ENCODE measurements at places on chromosomes 12 and 14. TPM values are rescaled to one million over a fixed set of nuclear protein-coding genes. Genes with fewer than 3 reads are reported as not detected.

BEGAIN gene
- total RNA-seq = 26.5 TPM

DNA sequence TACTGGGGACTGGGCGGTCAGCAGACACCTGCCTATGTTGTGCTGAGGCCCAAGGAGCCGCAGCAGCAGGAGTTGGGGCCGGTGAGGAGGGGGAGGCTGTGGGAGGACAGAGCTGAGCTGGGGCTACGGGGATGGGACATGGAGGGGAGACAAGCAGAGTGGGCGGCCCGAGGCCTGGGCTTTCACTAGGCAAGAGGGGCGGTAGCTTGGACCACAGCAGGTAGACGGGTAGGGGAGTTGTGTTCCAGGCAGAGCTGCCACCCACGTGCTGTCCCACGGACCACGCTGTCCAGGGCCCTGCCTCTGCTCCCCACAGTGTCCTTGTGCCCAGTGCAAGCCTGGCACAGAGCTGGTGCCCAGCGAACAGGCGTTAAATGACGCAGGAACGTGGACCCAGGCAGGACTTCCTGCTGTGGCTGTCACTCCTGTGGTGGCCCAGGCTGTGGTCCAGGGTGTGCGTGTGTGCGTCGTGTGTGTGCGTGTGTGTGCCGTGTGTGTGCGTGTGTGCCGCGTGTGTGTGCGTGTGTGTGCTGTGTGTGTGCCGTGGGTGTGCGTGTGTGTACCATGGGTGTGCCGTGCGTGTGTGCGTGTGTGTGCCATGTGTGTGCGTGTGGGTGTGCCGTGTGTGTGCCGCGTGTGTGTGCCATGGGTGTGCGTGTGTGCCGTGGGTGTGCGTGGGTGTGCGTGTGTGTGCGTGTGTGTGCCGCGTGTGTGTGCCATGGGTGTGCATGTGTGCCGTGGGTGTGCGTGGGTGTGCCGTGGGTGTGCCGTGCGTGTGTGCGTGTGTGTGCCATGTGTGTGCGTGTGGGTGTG is 6.8 kb downstream of the CEP170B start:
- H3K27me3 ChIP-seq = no peaks in the 10 kb centered on the region
- H3K27ac ChIP-seq = no peak overlapping the region
- H3K4me3 ChIP-seq = no peak overlapping the region
- H3K36me3 ChIP-seq = no peaks in the 10 kb centered on the region
- no peaks in the 10 kb centered on the region for H3K4me1 ChIP-seq

KCNK10 gene
- total RNA-seq = 0.28 TPM

GRCh38 chr12:11661491-11662089 is 12.1 kb downstream of the ETV6 start:
- no peaks in the 10 kb centered on the region for H3K4me1 ChIP-seq
- H3K27ac ChIP-seq = no peak overlapping the region
- DNase-seq = no peak
- H3K27me3 ChIP-seq = no peaks in the 10 kb centered on the region
- no peaks in the 10 kb centered on the region for H3K36me3 ChIP-seq

DNA sequence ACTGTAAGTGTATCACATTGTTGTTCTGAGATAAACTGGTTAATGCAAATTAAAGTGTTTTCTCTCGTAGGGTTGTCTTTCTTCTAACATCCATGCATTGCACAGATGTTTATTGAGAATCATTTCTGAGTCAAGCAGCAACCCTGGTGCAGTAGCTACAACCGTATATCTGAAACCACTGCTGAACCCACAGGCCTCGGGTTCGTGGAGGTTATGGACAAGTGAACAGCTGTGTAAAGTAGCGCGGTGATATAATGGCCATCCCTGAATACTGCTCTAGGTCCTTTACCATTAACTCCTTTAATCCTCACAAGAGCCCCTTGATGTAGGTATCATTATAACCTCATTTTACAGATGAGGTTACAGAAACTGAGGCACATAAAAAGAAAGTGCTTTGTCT is 486.1 kb upstream of the TMEM132C start:
- no peaks in the 10 kb centered on the region for H3K36me3 ChIP-seq
- no peak for DNase-seq
- H3K27ac ChIP-seq = no peak overlapping the region
- no peak overlapping the region for H3K4me3 ChIP-seq

LUM gene
- 0.23 TPM for total RNA-seq

CLEC4D gene
- not detected for total RNA-seq

DPPA3 gene
- not detected for total RNA-seq

LBHD2 gene
- not detected for total RNA-seq

DNA sequence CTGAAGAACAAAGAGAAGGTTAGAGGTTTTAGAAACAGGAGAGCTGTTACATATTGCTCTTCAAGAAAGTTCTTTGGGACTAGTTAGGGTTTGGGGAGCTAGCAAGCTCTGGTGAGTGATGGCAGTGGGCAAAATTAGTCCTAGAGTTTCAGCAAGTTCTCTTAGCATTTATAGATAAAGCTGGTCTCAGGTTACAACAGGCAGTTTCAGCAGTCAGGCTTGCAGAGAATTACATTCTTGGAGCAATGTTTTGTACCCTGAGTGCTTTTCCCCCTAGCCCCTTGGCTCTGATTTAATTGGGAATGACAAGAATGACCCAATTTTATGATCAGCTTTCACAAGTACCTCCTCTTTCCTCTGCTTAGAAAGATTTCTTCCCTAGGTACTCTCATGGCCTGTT is 21.4 kb upstream of the EID3 start:
- H3K4me1 ChIP-seq = peaks cover 38% of the 10 kb centered on the region
- no peaks in the 10 kb centered on the region for H3K27me3 ChIP-seq
- H3K4me3 ChIP-seq = no peak overlapping the region
- H3K36me3 ChIP-seq = no peaks in the 10 kb centered on the region

- no peak overlapping the region for H3K27ac ChIP-seq
- no peaks in the 10 kb centered on the region for H3K27me3 ChIP-seq
- no peaks in the 10 kb centered on the region for H3K4me1 ChIP-seq
- H3K36me3 ChIP-seq = no peaks in the 10 kb centered on the region
These were observed 24.1 kb upstream of the DLK1 start for GRCh38 chr14:100702590-100702989.

- H3K36me3 ChIP-seq = no peaks in the 10 kb centered on the region
- no peak overlapping the region for H3K27ac ChIP-seq
- H3K27me3 ChIP-seq = no peaks in the 10 kb centered on the region
- DNase-seq = no peak
These were observed 137.4 kb downstream of the AEBP2 start for GRCh38 chr12:19576506-19577280.

DNA sequence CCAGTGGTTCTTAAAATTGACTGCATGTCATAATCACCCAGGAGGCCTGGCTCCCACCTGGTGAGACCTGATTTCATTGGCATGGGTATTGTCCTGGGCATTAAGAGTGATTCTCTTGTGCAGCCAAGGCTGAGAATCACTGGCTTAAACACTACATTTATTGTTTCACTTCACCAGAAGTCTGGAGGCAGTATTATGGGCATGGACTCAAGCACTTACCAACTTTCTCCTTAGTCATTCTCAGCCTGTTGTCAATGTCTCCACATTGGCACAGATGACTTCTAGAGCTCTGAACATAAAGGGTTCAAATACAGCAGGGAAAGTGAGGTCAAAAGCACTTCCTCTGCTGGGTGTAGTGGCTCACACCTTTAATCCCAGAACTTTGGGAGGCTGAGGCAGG is 25.6 kb upstream of the GCH1 start:
- no peak overlapping the region for H3K27ac ChIP-seq
- H3K4me1 ChIP-seq = no peaks in the 10 kb centered on the region
- no peaks in the 10 kb centered on the region for H3K27me3 ChIP-seq
- no peak for DNase-seq

GRCh38 chr14:104561632-104562495 is 17.7 kb upstream of the C14orf180 start:
- H3K27me3 ChIP-seq = no peaks in the 10 kb centered on the region
- no peak overlapping the region for H3K4me3 ChIP-seq
- H3K36me3 ChIP-seq = no peaks in the 10 kb centered on the region
- DNase-seq = no peak

PSMA3 gene
- total RNA-seq = 159 TPM

DNA sequence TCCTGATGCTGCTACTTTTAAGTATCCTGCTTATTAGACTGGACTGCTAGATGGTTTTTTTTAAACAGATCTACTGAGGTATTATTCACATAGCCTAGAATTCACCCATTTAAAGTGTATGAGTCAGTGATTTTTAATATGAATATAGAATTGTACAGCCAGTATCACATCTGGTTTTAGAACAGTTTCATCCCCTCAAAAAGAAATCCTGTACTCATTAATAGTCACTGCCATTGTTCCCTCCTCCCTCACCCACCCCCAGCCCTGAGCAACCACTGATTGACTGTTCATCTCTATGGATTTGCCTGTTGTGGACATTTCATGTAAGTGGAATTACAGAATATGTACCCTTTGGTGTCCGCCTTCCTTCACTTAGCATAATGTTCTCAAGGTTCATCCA is 98.4 kb downstream of the PPP2R5C start:
- DNase-seq = no peak
- H3K36me3 ChIP-seq = no peaks in the 10 kb centered on the region
- no peak overlapping the region for H3K4me3 ChIP-seq

DNA sequence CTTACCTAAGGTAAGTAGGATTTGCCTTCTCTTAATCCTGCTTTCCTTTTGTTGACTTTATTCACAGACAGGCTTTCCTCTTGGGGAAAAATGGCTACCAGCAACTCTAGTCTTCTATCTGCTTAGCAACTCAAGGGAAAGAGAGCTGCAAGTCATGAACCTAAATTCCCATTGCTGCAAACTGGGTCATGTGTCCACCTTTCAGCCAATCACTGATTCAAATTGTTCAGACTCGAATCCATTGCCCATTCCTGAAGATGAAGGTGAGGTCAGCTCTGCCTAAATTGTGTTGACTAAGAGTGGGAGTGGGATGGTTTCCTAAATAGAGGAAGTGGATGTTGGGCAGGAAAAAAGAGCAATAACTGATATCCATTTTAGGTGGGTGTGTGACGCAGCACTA is 7.7 kb downstream of the FBXW8 start:
- H3K27ac ChIP-seq = no peak overlapping the region
- no peaks in the 10 kb centered on the region for H3K36me3 ChIP-seq
- H3K27me3 ChIP-seq = no peaks in the 10 kb centered on the region
- no peak overlapping the region for H3K4me3 ChIP-seq

DNA sequence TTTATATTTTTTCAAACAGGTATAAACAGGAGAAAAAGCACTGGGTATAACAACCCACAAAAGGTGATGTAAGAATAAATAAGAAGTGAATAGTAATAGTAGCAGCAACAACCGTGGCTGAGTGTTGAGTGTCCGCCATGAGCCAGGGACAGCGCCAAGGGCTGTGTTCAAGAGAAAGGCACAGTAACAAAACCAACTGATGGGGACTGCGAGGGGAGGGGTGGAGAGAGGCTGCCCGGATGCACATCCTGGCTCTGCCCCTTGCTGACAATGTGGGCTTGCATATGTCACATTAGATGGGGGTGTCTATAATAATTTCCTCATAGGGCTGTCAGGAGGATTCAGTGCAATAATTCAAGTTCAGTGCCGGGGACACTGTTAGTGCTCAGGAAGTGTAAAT is 912.4 kb downstream of the VRK1 start:
- no peaks in the 10 kb centered on the region for H3K4me1 ChIP-seq
- no peak overlapping the region for H3K4me3 ChIP-seq
- no peaks in the 10 kb centered on the region for H3K36me3 ChIP-seq
- H3K27me3 ChIP-seq = no peaks in the 10 kb centered on the region
- DNase-seq = no peak

DNA sequence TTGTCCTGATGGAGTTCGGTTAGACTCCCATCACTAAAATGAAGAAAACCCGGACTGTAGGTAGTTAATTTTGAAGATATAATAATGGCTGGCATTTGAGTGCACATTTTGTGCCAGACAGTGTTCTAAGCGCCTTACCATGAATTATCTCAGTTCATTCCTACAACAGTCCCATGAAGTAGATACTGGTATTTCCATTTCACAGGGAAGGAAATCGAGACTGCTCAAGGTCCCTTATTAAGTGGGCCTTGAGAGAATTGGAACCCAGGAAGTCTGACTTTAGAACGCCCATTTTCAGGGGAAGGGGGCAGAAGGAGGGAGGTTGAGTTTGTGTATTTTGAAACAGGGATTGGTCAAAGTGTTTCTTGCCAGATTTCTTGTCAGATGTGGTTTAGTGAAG is 855 bp downstream of the MNAT1 start:
- H3K27ac ChIP-seq = peak overlapping the region; percentile 90
- H3K4me1 ChIP-seq = no peaks in the 10 kb centered on the region
- H3K4me3 ChIP-seq = peak overlapping the region; percentile 89

- no peaks in the 10 kb centered on the region for H3K4me1 ChIP-seq
- no peak overlapping the region for H3K4me3 ChIP-seq
- DNase-seq = no peak
- no peaks in the 10 kb centered on the region for H3K27me3 ChIP-seq
- no peaks in the 10 kb centered on the region for H3K36me3 ChIP-seq
These were observed 82.4 kb upstream of the OSBPL8 start for GRCh38 chr12:76641961-76642360.

DNA sequence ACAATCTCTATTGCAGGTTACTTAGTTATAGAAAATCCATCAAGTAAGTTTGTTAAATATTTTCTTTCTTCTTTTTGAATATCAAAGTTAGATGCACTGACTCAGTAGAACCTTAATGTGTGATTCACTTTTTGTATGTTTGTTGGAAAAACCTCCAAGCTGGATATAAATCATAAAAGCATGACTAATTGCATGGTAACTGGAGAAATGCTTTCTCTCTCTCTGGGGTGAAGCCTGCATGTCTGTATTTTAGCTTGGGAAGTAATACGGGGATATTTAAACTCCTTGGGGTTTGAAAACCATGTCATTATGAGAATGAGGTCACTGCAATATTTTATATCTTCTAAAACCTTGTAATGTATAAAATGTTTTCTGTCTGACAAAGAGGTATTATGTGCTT is 58.6 kb upstream of the MYF6 start:
- H3K4me3 ChIP-seq = no peak overlapping the region
- no peaks in the 10 kb centered on the region for H3K36me3 ChIP-seq
- no peaks in the 10 kb centered on the region for H3K27me3 ChIP-seq

DNA sequence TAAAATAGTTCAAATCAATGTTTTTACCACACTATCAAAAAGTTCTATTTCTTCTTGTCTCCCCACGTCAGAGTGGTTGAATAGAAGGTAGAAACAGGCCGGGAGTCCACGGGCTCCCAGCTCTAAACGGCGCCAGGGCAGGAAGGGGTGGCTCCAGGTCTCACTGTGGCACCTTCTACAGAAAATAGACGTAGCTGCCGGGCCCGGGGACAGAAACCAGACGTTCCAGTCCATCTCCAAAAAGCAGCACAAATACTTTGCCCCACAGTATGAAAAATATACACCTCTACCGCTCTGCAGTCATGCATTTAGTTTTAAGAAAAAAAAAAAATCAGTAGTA is 30.9 kb downstream of the CCNK start:
- no peak overlapping the region for H3K27ac ChIP-seq
- peaks cover 5% of the 10 kb centered on the region for H3K4me1 ChIP-seq
- H3K4me3 ChIP-seq = no peak overlapping the region
- H3K36me3 ChIP-seq = no peaks in the 10 kb centered on the region

Measured in Panc1 (cell line).